ENCODE measurements at places on chromosomes 2 and 18. TPM values are rescaled to one million over a fixed set of nuclear protein-coding genes. Genes with fewer than 3 reads are reported as not detected.
A peak's percentile ranks its signal among the peaks of the same experiment; 100 is the strongest.

GRCh38 chr2:102141011-102141943 lies 1.3 kb upstream of the IL1R1 start:
- no peak for DNase-seq

GRCh38 chr2:66127061-66127460 lies 307.9 kb upstream of the MEIS1 start:
- DNase-seq: no peak

TXNDC2 gene
- total RNA-seq: not detected

- DNase-seq: no peak
These were observed 169.4 kb downstream of the DDX1 start for GRCh38 chr2:15761056-15761455.

- no peak for DNase-seq
These were observed 117.8 kb downstream of the CTIF start for GRCh38 chr18:48656582-48656981.

DNA sequence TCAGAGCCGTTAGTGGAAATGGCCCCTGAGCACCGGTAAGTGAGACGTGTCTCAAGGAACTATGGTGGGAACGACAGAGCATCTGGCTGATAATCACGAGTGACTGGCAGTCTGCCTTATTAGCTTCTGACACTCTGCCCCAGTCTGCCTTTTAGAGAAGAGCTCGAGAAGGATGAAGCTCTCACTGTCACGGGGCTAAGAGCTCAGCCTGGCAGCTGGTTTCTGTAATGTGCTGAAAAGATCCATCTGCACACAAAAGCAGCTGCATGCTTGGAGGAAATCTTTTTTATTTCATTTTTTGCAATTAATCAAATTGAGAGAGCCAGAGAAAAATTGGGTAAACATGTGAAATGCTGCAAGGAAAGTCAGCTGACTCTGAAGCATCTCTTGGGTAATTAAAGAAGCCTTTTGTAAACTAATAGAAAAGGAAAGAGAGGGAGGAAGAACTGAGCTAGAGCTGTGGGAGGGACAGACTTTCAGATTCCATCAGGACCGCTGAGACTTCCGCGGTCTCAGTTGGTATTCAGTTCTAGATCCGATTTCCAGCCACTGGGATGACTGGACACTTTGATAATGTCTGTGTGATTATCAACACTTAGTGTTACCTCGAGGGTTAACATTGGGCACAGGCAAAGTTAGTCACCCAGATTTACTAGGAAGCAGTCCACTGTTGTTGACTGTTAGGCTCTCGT lies 24.4 kb downstream of the MBP start:
- no peak for DNase-seq

GRCh38 chr18:53566626-53567025 lies 657.8 kb downstream of the MBD2 start:
- DNase-seq: no peak

GRCh38 chr2:120764991-120765677 lies 29.5 kb downstream of the GLI2 start:
- DNase-seq: no peak

DSEL gene
- 5.8 TPM for total RNA-seq

DNA sequence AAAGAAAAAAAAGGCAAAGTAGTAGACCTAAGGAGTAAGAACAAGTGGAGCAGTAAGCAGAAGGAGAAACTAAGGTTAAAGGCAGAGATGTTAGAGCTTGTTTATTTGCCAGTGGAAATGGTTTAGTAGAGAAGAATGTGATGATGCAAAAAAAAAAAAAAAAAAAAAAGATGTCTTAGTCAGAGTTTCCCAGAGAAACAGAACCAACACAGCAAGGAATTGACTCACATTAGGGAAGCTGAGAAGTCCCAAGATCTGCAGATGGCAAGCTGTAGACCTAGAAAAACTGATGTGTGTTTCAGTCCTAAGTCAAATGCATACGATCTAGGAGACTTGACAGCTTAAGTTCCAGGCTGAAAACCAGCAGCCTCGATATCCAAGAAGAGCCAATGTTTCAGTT lies 1548.8 kb upstream of the LRRTM1 start:
- DNase-seq: no peak

- no peak for DNase-seq
These were observed 38.3 kb upstream of the RAPGEF4 start for GRCh38 chr2:172697296-172697695.

RAB27B gene
- total RNA-seq: 10.7 TPM

TMEM37 gene
- 15.9 TPM for total RNA-seq

- no peak for DNase-seq
These were observed 557.1 kb upstream of the MEX3C start for GRCh38 chr18:51754566-51754965.

DNA sequence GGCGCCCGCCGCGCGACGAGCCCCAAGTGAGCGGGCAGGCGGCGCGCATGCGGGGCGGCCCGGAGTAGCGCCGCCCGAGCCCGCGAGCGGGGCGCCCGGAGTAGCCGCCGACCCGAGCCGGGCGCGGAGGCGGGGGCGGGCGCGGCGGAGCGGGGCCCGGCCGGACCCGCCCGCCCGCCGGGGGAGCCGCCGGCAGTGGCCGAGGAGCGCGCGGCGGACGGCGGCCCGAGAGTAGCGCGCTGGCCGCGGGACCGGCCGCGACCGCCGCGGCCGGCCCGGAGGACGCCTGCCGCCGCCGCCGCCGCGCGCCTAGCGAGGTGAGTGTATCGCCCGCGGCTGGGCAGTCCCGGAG lies at the start of gene GALNT1:
Gene GALNT1, plus strand, starts transcription at position 195 of the 352 bp plus-strand sequence. CDS start 72,923 bp downstream, outside the sequence.
- DNase-seq: peak; percentile 59

HOXD1 gene
- total RNA-seq: not detected

DNA sequence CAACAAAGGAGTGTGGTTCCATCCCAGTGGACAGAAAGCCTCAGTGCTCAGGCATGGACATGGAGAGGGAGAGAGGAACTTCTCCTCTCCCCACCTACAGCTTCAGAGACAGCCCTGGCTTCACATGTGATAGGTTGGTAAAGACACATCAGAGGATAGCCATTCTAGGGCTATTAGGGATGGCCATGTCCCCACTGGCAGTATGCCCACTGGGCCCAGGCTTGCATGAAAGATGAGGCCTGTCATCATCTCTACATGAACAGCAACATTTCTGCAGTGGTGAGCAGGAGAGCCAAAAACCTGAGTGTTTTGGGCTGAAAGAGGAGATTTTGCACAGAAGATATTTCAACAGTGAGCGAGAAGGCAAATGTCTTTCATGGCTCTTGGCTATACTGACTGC lies 517.2 kb downstream of the NR4A2 start:
- no peak for DNase-seq

GRCh38 chr18:49223837-49224529 lies 236.5 kb downstream of the DYM start:
- no peak for DNase-seq

GRCh38 chr2:156890529-156891148 lies 366.9 kb upstream of the GALNT5 start:
- DNase-seq: no peak

- DNase-seq: no peak
These were observed 835.3 kb downstream of the EPHA4 start for GRCh38 chr2:220736778-220737177.

- peak; percentile 54 for DNase-seq
These were observed 254.6 kb upstream of the PIK3C3 start for GRCh38 chr18:41700416-41700815.

DNA sequence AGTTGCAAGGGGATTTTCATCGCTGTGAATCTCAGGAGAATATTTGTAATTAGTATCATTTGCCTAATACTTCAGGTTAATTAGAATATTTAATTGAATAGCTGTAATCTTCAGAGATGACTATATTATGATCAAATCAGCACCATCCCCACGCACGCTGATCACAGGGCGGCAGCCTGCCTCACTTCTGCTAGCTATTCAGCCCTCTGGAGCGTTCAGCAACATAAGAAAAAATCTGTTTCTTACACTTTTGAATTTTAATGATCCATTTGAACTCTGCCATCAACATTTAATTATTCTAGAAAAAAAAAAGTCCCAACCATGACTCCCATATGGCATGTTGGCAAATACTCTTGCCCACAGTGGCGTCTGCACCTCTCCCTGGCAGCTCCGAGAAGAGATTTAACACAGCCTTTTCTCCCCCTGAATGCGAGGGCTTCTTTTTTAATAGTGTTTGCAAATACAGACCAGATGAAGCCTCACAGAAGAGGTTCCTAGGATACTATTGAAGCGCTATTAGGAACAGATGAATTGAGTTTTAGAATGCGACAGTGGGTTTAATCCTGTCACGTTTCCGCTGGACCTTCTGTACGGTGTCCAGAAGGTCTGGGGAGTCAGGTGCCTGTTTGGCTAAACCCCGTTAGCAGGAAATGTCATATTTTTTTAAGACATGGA lies 731.9 kb upstream of the SALL3 start:
- no peak for DNase-seq

DNA sequence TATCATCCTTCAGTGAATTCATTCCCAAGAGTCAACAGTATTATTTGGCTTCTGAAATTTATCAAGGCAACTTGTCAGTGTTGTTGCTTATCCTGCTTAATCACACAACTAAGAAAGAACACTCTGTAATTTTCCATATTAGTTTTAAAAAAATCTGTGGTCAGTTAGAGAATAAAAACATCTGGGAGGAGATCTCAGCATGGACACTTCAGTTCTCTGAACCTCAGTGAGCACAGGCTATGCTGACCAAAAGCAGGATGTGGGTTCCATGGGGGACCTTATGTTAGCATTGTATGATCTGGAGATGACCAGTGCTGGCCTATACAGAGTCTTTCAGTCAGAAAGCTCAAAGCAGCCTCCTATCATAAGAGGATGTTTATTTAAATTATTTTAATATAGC lies 79.1 kb upstream of the KLHL14 start:
- no peak for DNase-seq

- no peak for DNase-seq
These were observed 135.2 kb downstream of the RDH14 start for GRCh38 chr2:18425210-18425703.

DNA sequence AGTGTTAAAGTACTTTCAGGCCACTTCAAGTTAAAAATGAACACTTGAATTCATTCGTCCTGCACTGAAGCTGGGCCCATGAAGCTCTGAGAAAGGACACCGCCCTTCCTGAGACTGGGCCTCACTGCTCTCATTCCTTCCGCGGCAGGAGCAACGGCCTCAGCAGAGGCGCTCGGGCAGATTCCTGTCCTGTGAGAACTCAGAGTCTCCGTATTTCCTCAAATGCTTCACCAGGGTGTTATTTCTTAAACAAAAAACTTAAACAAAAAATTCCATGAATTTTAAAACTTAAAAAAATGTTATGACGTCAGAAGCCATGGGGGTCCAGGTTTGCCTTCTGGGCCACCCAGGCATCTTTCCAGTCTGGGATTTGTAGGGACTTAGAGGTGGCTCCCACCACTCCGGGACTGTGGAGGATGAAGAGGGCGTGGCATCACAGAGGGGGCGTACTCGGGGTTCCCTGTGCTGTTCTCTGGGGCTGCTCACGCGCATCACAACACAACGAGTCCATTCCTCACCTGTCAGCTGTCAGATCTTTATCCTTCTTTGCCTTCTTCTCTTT lies 115.9 kb upstream of the ASB18 start:
- no peak for DNase-seq

GALNT3 gene
- total RNA-seq: 80.8 TPM

TEKT4 gene
- total RNA-seq: not detected

- no peak for DNase-seq
These were observed 173.2 kb upstream of the ZNF804A start for GRCh38 chr2:184425083-184425482.

ZNF407 gene
- total RNA-seq: 18.4 TPM
